ENCODE measurements at places on chromosomes 6 and 20. TPM values are rescaled to one million over a fixed set of nuclear protein-coding genes. Genes with fewer than 3 reads are reported as not detected.

DNA sequence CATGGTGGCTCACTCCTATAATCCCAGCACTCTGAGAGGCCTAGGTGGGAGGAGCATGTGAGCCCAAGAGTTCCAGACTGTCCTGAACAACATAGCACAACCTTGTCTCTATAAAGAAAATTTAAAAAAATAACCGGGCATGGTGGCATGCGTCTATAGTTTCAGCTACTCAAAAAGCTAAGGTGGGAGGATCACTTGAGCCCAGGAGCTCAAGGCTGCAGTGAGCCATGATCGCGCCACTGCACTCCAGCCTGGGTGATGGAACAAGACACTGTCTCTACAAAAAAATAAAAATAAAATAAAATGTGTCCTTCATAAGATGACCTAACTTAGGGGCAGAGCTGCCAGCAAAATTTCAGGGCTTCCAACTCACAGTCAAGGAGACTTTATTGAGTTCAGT lies 12.6 kb downstream of the ID4 start:
- DNase-seq = no peak

GRCh38 chr6:43020847-43021246 lies 576 bp upstream of the RRP36 start:
- no peak for DNase-seq

DNA sequence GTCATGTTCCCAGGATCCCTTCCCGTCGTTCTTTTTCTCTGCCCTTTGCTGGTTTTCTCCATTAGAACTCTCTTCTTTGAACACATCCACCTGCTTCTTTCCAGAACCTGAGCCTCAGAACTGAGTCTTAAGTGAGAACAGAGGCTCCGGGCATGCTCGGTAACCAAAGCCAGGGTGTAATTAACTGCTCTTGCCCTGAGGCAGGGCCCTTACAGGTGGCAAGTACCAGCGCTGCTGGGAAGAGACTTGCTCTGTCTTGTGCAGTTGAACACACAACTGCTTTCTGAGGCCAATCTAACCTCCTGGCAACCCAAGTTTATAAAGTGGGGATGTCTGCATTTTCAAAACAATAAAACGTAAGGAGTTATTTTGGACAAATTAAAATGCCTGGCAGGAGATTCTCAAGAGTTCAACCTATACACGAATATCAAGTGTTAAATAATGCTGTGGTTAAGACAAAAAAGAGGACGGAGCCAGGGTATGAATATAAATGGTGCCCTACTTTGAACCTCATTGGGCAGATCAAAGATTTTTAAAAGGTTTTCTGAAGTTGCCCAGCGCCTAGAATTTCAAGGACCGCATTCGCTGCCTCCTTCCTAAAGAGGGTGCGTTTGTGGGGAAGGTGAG lies 12.4 kb upstream of the DEK start:
- DNase-seq = no peak

Gene CYP39A1
- 1.5 TPM for polyA plus RNA-seq

Gene GLP1R
- not detected for polyA plus RNA-seq

Measured in hindlimb muscle (tissue), 1 donor.